ENCODE measurements at places on chromosomes 4 and X.

DNA sequence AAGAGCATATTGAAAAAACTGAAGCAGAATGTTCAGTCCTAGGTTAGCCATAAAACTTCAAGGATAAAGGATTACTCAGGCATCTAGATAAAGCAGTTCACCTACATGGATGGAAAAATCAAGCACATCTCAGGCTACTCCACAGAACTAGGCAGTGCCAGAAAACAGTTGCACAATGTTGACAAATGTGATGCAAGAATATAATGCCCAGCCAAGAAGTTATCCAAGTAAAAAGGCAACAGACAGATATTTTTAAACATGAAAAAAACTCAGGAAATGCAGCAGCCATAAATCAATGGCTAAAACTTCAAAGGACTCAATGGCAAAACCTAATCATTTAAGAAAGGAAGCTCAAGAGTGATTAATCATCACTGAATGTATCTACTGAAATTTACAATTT, 456.0 kb upstream of the FAM241A start:
- DNase-seq: no peak

- DNase-seq: no peak
Observed at GRCh38 chr4:766152-766515, 59.8 kb downstream of the CPLX1 start.

GRCh38 chr4:125262079-125262478, 52.7 kb upstream of the FAT4 start:
- no peak for DNase-seq

- DNase-seq: no peak
Observed at GRCh38 chrX:69024931-69025330, 140.3 kb downstream of the PJA1 start.

DNA sequence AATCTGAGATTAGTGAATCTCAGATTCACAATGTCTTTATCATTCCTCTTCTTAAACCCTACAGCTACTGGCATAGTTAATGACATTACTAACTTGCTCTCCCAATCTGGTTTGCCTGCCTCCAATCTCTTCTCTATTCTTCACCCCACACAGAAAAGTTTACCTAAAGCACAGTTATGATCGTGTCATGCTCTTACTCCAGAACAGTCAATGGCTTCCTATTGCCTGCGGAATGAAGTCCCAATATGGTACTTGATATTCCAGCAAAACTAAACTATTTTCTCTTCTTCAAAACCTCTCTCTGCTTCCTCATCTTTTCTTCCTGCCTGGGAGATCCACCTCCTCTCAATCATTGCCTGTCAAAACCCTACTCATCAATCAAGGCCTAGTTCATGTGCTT, 3.4 kb upstream of the PRPS1 start:
- no peak for DNase-seq

GRCh38 chr4:145179281-145179860, 1.0 kb downstream of the OTUD4 start:
- DNase-seq: peak; percentile 51

GRCh38 chrX:21529771-21530170, 128.4 kb downstream of the KLHL34 start:
- no peak for DNase-seq
